Panc1 (cell line): ENCODE measurements at places on chromosomes 4 and X.

DNA sequence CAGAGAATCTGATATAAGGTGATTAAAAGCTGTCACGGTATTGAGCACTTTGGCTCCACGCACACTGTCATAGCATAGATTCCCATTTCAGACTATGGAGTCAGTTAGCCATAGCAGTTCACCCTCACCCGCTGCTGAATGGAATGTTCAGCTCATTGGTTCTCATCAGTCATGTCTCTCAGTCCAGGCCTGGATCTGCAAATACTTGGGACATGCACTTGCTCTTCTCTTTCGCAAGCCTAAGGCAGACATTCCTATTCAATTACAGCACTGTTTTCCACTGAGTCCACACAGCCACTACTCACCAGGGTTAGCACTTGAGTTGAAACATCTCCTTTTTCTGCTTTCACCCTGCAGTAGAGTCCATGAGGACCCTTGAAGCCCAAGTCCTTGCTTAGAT, 30.6 kb upstream of the SCML1 start:
- DNase-seq = no peak

GRCh38 chr4:145920205-145920604, 18.4 kb downstream of the ZNF827 start:
- no peak for DNase-seq

DNA sequence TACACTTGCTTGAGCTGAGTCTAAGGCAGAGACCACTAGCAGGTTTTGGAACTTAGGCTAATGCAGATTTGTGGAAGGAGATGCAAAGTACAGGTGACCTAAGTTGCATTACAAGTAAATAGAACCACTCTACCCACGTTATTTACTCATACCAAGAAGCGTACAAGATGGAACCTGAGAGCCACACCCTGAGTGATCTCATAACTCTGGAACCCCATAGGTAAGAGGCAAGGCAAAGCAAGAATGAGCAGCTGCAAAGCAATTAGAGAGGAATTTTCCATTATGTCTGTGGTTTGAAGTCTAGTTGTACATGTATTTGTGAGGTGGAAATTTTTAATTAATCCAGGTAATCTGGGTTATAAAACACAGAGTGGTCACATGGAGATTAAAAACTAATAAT, 55.4 kb downstream of the CC2D2A start:
- no peak for DNase-seq

DNA sequence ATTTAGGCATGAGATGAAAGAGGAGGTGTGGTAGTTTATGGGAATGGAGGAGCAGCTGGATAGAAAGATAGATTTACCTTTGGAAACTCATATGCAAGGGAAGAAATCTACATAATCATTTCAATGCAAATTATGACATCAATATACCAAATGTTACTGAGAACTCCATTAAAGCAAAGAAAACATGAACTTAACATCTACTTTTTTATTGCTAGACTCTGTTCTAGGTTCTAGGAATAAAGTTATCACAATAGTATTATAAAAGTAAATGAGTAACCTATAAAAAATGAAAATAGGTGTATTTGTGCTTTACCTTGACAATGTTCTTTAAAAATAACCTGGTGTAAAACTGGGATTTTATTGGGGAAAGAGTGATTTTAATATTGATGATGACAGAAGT, 221.6 kb upstream of the SLIT2 start:
- no peak for DNase-seq

DNA sequence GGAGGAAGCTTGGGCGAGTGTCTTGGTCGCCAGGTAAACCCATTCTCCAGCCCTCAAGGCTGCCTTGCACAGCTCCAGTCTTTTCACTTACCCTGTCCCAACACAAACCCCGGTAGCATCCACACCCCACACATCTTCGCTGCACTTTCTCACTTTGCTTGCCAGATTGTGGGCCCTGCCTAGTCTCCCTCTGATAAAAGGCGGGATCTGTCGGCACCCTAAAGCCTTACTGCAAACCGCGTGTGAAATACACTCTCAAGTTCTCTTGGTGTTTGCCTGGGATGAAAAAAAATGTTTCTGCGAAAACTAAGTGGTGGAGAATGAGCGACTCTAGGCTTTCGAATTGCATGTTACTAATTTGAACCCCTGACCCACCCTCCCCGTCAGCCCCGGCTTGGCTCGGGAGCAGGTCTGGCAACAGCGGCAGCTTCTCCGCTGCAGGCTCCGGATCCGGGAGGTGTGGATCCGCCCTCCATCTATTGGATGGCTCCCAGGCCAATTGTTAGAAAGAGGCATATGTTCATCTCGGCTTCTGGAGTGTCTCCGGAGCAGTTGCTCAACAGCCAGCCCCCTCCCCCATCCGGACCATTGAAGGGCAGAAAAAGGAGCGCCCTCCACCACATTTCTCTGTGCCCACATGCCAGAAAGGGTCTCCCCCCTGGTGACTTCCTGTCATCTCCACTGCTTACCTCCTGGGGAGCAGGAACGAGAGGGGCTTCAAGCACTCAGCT, 3.0 kb upstream of the CITED1 start:
- peak; percentile 42 for DNase-seq

DNA sequence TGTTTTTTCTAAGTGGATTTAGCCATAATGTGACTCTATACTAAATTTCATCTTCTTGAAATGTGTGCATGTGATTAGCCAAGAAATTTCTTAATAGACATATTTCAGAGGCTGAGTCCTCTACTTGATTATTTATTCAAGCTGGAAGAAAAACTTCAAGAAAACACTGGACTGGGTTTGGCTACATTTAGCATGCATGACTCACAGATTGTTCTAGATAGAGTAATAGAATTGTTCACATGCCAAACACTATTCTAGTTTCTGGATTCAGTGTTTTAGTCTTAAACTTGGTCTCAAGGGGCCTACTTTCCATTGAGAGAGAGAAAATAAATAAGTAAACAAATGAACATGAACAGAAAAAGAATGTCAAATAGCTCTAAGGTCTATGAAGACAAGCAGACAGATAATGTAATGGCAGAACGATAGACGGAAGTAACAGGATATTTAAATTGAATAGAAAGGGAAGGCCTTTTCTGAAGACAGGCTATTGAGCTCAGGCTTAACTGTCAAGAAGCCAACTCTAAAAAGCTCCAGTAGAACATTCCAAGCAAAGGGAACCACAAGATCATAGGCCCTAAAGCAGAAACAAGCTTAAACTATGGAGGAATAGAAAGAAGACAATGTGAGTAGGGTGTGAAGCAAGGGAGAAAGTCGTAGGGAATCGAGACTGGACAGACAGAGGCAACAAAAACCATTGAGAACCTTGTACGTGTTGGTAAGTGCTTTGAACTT, 104.6 kb downstream of the TMEM144 start:
- DNase-seq = no peak

- no peak for DNase-seq
These were observed 966 bp downstream of the CCNG2 start for GRCh38 chr4:77157859-77158486.

- no peak for DNase-seq
These were observed 13.8 kb upstream of the STBD1 start for GRCh38 chr4:76292730-76293129.

DNA sequence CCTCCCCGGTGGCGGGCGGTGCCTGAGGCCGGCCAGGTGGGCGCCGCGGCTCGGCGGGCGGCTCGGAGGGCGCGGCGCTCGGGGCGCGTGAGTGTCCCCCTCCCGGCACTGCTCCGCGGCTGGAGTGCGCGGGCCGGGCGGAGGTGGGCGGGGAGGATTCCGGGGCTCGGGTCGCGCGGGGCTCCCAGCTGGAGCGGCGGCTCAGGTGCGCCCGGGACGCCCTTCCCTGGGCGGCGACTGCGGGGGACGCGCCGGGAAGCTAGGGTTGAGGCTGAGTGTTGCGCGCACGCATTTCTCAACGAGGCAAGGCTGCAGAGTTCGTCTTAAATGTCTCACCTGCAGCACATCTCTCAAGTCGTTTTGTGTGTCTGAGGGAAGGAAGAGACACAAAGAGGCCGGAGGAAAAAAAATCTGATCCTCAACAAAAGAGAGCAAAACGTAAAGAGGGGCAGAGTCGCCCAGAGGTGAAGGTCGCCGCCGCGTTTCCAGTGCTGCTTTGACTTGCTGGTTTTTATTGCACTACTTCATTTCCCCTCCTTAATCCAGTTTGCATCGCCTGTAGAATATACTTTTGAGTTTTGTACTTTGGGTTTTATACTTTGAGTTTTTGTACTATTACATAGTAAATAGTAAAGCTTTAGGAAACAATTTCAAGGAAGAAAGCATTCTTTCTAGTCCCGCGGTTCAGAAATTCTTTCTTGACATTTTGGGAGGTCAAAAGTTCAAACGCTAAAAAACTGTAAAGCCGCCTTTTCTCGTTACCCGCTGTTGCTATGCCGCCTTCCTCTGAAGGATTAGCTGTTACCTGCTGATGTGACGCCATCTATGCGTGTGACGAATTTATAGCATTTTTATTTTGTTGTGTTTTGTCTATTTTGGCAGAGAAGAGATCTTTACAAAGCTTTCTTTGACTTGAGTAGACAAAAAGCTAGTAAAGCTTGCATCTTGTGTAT, 106.5 kb upstream of the STOX2 start:
- DNase-seq = no peak

GRCh38 chr4:56828784-56829535, 7.5 kb upstream of the SPINK2 start:
- no peak for DNase-seq

- DNase-seq = no peak
These were observed 171.0 kb upstream of the RPS6KA3 start for GRCh38 chrX:20437683-20438082.

GRCh38 chr4:2304877-2305561, 43.1 kb upstream of the MXD4 start:
- no peak for DNase-seq

DNA sequence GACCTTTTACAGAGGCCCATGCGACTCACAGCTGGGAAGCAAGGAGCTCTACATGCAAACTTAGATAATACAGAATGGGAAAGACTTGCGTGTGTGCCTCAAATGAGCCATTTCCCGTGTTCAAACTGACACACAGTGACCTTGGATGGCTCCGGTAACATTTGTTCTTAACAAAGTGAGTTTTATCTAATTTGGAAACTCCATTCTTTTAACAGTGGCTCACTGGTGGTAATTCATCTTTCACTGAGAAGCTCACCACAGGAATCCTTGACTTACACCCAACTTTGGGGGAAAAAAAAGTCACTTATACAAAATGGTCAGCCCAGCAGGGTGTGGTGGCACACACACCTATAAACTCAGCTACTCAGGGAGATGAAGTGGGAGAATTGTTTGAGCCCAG, 190.6 kb downstream of the LDB2 start:
- no peak for DNase-seq

DNA sequence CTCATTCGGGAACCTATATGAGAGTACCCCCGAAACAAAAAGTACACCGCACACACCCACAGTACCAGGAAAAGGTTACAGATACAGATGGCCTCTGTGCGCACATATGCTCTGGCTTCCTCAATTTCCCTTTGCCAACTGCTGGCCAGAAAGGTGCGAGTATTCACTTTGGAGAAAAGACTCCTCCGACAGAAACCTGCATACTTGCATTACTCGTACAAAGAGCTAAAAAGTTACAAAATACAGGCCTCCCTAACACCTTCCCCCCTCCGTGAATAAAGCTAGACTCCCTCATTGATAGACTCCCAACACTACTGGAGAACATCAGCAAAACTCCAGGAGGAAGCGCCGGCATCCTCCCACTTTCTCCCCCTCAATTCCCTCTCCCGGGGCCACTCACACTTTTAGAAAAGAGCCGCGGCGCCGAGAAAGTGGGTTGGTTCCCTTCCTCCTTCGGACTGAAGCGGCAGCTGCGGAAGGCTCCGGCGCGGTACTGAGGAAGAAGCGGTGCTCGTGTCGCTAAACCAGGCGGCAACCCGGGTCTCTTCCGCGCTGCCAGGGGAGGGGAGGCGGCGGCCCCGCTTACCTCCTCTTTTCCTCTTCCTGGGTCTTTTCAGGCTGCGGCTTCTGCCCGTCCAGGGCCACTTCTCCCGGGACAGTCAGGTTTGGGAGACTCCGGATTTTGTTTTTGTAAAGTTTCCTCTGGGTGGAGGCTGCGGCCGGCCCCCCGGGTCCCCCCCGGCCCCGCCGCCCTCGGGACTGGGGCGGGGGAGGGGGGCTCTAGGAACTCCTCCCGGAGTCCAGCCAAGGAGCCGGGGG, 1.1 kb downstream of the FBXW7 start:
- no peak for DNase-seq

GRCh38 chr4:88754796-88755195, 57.2 kb upstream of the NAP1L5 start:
- no peak for DNase-seq

DNA sequence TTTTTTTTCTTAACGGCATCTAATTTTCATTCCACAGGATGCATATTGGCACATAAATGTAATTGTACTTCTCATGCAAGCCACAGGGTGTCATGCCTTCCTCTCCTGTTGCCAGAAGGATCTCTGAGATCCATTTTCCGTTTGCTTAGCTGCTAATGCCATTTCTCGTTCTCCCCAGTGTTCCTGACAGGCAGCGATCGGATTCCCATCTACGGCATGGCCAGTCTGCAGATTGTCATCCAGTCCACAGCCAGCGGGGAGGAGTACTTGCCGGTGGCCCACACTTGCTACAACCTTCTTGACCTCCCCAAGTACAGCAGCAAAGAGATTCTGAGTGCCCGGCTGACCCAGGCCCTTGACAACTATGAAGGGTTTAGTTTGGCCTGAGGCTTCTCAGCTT, 8.9 kb upstream of the NAP1L5 start:
- no peak for DNase-seq

GRCh38 chrX:111180750-111181240, 84.8 kb downstream of the PAK3 start:
- no peak for DNase-seq

DNA sequence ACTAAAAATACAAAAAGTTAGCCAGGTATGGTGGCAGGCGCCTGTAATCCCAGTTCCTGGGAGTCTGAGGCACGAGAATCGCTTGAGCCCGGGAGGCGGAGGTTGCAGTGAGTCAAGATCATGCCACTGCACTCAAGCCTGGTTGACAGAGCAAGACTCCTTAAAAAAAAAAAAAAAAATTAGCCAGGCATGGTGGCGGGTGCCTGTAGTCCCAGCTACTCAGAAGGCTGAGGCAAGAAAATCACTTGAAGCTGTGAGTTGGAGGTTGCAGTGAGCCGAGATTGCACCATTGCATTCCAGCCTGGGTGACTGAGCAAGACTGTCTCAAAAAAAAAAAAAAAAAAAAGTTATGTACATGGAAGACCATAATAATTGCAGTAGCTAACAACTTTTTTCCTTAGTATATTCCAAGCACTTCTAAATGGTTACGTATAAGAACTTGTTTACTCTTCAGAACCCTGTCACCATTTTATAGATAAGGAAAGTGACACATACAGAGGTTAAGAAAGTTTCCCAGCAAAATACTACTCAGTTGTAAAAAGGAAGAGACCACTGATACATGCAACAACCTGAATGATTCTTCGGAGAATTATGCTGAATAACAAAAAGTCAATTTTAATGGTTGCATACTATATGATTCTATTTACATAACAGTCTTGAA, 24.5 kb downstream of the RUFY3 start:
- no peak for DNase-seq

GRCh38 chrX:123833387-123833786, 26.5 kb upstream of the XIAP start:
- peak; percentile 61 for DNase-seq
